ENCODE measurements at places on chromosomes 7 and 10.

- DNase-seq: peak; percentile 66
Observed at GRCh38 chr7:31408140-31408729, 67.7 kb upstream of the NEUROD6 start.

DNA sequence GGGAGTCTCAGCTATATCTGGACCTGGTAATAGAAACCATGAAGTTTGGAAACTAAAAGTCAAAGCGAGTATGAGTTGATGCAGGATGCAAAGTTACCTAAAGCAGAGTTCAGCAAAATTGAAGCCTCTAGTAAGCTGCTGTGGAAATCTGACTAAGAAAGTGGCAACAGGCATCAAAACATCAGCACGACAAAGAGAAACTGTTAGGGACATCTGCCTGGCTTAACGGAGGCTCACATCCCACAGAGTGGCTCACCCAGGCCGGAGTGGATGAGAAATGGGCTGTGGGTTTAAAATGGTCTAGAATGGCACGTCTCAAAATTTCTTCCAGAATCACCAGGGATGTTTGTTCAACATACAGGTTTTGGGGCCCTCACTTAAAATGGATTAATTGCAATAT is 164.1 kb upstream of the NPY start:
- DNase-seq: no peak

DNA sequence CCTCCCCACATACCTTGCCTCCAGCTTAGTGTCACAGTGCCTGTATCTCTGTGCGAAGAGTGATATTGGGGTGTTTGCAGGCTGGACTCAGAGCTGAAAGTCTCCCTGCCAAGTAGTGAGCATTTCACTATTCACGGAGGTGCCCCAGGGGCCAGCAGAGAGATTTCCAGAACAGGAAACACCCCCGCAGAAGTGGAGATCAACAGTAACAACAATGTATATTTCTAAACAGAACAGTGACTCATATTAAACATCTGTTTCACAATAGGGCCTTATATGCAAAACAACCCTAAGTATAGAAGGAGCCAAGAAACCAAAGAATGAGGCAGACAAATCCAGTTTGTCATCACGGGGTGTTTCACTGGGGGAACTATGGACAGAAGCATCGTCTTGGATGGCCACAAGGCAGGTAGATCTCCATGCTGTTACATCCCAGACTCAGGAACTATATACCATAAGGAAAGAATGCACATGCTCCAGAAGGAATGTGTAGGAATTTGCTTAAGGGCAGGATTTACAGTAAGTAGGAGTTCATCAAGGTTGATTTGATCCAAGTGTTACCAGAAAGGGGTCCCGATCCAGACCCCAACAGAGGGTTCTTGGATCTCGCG is 29.3 kb upstream of the CCL24 start:
- no peak for DNase-seq

GRCh38 chr7:108498481-108498880 is 27.5 kb downstream of the PNPLA8 start:
- no peak for DNase-seq

DNA sequence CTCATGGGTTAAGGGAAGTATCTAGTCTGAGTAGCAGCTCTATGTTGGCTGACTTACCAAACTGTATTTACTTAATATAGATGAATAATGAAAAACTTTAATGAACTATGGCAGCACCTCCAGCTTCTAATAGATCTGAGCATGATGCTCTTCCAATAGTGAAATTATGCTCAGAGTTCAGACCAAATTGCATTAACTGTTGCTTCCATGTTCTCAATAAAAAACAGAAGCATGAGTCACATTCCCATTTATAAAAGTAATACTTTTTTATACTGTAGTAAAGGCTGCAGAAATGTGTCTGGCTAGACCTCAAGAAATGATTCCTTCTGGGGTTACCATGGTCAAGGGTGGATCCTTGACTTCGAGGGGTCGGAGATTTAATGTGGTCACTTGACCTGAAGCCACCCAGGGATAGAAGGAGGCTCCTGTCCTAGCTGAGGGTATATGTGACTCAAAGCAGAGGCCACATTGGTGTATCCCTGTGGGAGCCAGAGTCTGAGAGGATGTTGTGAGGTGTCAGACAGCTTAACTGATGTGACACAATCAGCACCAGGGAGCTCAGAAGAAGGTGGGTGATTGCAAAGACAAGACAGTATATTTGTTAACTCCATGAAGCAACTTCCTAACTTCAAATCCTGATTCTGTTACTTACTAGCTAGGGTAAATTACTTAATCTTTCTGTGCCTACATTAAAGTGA is 19.8 kb upstream of the PLCE1 start:
- DNase-seq: no peak

DNA sequence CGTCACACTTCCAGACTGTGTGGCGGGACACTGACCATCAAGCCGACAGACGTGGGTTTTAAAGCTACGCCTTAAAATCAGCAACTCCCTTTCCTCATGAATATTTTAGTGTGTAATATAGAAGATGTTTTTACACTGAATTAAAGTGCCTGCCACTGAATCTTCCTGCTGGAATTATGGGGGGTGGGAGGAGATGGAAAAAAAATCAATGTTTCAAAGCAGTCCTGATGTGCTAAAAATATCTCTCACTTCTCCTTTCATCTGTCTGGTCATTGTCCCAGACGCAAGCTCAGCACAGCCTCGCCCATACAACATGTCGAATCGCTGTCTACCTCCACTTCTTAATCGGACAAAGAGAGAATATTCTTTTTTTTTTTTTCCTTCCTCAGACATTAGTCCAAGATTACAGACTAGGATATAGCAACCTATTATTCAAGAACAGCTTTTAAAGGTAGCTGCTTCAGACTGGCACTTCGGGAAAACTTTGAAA is 165.1 kb upstream of the KLF14 start:
- no peak for DNase-seq

DNA sequence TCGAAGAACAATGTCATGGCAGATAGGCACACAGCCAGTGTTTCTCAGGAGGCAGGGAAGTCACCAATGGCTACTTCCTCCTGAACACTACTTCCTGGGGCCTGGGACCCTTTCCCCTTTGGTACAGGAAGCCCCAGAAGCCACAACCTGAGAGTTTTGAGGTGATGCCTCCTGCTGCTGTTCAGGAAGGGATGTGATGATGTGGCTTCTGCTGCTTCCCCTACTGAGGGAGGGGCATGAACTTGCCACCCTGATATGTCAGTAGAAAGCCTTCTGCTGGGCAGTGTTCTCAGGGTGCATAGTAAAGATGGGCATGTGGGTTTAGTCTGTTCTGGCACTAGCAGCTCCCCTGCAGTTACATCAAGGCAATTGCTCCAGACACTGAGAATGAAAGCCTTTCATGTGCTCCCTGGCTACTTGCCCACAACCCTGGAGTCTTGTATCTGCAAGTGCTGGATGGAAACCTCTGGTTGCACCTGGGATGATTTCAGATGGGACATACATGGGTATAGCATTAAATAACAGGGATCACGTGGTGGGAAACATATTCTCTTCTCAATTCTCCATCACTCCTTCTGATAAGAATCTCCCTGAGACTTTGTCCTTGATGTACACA is 69.3 kb downstream of the ADRA2A start:
- no peak for DNase-seq

DNA sequence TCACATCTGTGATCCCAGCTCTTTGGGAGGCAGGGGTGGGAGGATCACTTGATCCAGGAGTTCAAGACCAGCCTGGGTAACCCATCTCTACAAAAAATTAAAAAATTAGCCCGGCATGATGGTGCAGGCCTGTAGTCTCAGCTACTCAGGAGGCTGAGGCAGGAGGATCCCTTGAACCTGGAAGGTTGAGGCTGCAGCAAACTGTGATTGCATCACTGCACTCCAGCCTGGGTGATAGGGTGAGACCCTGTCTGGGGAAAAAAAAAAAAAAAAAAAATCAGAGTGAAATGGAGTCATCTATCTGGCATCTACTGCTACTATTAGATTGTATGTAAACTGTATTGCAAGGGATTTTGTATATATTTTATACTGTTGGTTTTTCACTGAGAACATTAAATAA is 59.1 kb downstream of the KMT2E start:
- DNase-seq: no peak

DNA sequence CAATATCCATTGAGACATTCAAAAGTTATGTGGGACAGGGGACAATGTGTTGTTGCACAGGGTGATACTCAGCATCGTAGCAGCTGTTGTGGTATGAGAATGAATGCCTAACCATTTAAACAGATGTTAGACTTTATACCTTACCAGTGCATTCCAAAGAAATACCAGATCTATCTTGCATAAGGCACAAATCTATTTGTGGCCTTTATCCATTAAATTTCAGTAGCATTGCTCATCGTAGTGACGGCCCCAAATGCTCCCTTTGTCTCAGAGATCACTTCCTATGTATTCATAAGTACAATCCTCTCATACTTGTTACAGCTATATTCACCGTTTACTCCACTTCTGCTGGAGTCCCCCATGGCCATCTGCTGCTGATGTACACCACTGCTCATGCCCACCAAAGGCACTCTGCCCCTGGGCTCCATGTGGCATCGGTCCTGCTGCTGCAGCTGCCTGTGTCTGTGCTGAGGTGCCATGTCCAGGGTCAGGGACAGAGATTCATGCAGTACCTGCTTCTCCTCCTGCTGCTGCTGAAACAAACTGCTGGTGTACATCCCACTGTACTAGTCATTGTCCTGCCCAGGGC is 96.3 kb downstream of the CPED1 start:
- no peak for DNase-seq

DNA sequence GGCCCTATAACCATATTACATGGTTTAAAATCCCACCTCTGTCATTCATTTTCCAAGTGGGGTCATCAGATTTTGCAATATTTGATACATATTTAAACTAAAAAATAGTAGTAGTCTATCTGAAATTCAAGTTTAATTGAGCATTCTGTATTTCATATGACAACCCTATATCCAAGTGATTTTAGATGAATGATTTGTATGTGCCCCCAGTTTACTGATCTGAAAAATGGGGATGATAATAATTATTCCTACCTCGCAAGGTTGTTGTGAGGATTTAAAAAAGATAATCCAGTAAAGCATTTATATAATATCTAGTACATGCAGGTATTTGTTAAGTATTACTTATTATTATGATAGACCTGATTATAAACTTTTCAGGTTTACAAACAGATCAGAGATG is 84.6 kb downstream of the ARHGAP21 start:
- DNase-seq: no peak

- no peak for DNase-seq
Observed at GRCh38 chr7:39921506-39922175, 28.4 kb upstream of the CDK13 start.

GRCh38 chr7:121187676-121188075 is 141.1 kb upstream of the WNT16 start:
- no peak for DNase-seq

DNA sequence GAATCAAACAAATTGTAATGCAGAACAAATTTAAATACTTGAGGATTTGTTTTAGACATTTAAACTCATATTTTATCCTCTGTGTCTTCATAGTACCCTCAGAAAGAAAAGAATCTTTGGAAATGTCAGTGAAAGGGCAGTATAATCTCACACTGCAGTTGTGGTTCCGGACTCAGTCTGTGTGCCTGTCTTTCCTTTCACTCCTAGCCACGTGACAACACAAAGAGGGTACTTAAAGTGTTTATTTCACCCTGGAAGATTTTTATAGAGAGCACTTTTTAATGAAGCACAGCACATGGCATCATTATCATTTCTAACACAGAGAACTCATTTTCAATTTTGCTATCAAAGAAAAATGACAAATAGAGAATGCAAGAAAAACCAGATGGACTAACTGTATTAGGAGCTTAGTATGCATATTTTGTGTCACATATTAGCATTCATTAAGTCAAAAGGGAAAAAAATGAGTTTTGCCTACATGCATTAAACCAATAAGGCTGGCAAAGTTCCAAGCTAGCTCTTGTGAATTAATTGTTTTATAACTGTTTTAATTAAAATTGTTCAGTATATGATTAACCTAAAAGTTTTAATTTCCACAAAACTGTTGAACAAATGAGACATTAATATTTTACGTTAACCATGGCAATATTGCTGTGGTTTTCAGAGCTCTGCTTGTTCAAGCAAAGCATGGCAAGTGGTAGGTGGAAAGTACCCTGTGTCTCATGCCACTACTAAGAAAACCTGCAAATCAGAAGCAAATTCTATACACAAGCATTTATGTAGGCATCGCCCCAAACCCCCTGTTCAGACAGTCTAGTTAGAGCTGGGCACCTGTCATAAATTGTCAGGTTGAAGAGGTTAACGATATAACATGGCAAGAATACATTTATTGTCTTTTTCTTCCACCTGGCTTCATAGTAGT is 65.9 kb downstream of the AUTS2 start:
- DNase-seq: no peak

- DNase-seq: no peak
Observed at GRCh38 chr7:23918856-23919255, 208.8 kb downstream of the STK31 start.

GRCh38 chr10:70575486-70575873 is 27.1 kb downstream of the PRF1 start:
- DNase-seq: no peak

GRCh38 chr7:44403775-44404174 is 78.4 kb upstream of the CAMK2B start:
- DNase-seq: no peak
